ENCODE measurements at places on chromosomes 1 and 21. TPM values are rescaled to one million over a fixed set of nuclear protein-coding genes. Genes with fewer than 3 reads are reported as not detected.

The VHLL gene
- total RNA-seq, result not detected

The OXCT2 gene
- total RNA-seq, result 6.4 TPM

The NR0B2 gene
- not detected for total RNA-seq

The ODF2L gene
- total RNA-seq, result 25.9 TPM

The PALMD gene
- 0.51 TPM for total RNA-seq

Measured in fibroblast of lung (primary cell).